ENCODE measurements at places on chromosomes 11 and 22.

DNA sequence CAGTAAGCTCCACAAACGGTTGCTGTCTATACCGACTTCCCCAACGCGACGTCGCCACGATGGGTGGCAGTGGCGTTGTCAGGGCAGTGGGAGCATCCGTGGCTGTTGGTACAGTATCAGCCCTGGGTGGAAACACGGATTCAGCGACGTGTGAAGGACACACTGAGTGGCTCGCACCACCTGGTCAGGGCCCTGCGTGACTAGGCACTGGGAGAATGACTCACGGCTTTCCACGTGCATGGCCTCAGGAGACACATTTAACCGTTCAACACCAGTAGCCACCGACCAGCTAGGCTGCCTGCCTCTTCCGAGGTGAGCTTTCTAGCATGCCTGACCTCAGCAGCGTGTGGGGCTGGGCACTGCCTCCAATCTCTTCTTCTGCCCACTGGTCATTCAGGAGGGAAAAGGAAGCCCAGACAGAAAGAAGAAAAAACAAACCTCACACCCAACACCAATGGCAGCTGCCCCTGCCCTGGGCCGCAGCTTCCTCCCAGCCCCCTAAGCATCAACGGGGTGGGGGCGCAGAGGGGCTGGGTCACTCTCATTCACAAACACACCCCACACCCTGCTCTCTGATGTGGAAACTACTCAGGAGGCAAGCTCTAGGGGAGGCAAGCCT lies 59.0 kb downstream of the MYH9 start:
- no peak for DNase-seq

DNA sequence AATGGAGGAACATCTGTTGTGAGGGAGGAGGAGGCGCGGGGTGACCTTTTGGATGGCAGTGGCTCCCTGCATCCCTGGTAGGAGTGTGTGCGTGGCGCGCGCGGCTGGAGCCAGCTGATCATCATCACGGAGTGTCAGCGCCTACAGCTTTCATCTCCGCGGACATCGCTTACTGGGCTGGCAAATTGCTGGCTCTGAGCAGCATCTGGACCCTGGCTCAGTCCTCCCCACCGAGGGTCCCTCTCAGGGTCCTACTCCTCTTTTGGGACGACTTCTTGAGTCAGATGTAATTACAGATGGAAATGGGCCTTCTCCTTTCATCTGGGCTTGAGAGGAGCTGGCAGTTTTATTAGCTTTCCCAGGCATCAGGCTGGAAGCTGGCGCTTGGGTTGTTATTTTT lies 85.3 kb downstream of the CACNA1I start:
- DNase-seq, result no peak

DNA sequence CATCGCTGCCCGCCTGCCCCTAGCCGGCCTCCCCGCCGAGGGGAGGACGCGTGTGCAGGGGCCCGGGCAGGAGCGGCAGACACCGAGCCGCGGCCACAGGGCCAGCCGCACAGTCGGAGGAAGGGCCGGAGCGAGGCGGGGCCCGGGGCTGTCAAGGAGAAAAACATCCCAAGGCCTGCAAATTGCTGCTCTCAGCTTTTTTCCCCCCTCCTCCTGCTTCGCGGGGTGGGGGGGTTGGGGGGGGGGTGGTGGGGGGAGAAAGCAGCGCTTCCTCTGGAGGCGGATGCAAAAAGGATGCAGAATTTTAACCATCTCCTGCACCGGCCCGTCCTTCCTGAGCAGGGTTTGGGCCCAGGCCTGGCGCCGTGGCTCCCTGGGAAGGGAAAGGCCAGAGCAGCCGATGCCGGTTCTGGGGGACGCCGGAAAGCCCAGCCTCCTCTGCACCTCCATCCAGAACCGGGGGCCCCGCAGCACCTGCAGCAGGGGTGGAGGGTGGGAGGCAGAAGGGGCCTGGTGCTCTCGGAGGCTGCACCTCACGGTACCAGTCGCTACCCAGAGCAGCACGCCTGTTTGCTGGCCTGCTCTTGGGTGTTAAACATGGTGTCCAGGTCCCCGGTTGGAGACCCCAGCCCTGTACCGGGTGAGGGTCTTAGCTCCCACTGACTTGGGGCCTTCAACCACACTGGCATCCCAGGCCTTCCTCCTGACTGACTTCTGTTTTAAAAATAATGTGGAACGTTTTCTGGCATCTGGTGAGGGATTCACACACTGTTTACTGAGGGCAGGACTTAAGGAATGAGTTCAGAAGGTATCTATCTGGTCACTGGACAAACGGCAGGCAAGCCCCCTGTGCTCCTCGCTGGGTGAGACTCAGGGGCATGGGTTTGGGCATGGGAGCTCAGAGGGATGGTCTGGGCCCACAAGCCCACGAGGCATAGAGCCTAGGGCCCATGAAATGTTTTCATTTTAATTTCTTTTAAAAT lies 77.4 kb upstream of the WNT7B start:
- DNase-seq, result no peak

GRCh38 chr11:117410861-117411710 lies 83.4 kb downstream of the CEP164 start:
- no peak for DNase-seq

DNA sequence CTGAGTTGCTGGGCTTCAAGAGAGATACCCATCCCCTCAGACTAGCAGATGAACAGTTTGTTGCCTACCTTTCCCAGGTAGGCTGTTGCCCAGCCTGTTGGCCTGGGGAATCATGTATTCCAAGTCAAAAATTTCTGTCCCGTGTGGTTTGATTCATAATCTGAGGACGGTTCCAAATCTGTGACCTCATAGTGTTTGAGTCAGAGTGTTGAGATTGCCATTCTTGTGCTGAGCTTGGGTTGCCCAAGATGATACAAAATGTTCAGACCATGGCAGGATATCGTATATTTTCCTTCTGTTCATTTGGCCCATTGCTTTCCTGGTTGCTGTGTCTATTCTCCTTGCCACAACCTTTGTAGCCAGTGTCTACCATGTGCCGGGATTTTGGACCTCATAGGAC lies 64.3 kb downstream of the CYB5R2 start:
- DNase-seq, result no peak

DNA sequence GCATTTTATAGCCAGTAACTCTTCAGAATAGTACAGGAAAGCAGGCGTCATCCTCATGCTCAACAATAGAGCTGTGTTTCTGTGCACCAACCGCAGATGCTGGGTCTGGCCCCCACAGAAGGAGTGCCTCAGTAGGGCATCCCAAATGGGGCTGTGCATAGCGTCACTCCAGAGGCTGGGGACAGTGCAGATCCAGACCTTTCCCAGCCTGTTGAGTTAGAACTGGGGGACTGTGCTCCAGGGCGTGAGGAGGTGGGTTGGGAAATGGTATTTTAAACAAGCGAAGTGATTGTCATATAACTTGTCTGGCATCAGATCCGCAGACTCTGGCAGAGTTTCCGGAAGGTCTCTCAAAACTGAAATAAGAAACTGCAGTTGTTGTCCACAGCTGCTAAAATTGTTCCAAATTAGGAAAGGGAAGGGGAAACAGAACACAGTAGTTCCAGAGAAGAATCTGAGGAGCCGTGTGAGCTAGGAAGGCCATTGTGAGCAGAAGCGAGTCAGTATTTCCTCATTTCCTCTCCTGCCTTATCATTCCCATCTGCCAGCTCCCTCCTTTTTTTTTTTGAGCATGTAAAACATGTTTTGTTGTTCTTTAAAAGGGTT lies 52.2 kb downstream of the JAM3 start:
- DNase-seq, result no peak

GRCh38 chr11:12150831-12151382 lies 40.5 kb downstream of the MICAL2 start:
- DNase-seq, result no peak

GRCh38 chr11:65532388-65533064 lies 7.6 kb downstream of the SCYL1 start:
- DNase-seq, result no peak

- peak; percentile 30 for DNase-seq
These were observed 1.2 kb downstream of the SLC37A4 start for GRCh38 chr11:119029340-119030028.

GRCh38 chr22:40951795-40952605 lies 822 bp downstream of the RBX1 start:
- DNase-seq, result no peak

DNA sequence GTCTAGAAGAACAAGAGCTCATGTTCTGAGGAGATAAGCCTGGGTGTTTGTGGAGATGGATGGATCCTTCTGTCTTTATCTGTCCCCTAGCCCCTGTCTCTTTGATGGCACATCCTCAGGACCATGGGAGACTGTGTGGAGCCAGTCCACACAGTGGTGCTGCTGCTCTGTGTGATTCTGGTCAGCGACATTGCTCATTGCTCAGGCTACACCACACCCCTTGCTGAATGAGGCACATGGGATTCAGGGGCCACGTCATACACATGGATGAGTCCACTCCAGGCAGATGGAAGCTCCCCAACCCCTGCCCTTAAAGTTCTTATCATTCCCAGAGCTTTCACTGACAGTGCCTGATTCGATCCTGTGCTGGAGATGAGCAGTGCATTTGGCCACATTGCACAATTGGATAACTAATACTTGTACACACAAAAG lies 222.2 kb downstream of the NAV2 start:
- DNase-seq, result no peak

DNA sequence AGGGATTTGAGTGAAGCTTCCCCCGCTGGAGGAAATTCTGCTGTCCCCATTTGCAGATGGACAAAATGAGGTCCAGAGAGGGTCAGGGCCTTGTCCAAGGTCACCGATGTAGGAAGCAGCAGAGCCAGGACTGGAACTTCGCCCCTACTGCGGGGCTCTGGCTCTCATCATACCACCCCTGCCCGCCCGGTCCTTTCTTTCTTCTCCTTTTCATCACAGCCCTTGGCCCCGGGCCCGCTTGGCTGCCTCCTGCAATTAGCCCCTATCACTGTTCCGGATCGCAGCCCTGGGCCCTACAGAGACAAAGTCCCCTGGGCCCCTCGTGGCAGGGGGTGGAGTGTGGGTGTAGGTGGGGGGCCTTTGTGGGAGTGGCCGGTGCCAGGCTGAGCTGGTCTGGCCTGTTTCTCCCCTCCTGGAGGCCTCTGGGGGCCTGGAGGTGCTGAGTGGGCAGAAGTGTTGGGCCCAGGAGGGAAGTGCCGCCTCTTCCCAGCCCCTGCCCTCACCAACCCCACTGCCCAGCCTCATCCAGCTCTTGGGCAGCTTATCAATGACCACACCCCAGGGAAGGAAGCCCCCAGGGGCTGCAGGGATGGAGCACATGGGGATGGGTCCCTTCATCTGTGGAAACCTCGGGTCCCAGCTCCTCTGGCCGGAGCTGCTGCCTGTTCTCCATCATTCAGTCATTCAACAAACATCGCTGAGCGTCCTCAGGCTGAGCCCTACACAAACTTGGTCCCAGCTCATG lies 3.4 kb downstream of the EMID1 start:
- DNase-seq, result no peak

GRCh38 chr11:43427971-43428370 lies 69.3 kb downstream of the TTC17 start:
- DNase-seq, result no peak

GRCh38 chr11:11028017-11028692 lies 170.3 kb upstream of the ZBED5 start:
- peak; percentile 34 for DNase-seq

DNA sequence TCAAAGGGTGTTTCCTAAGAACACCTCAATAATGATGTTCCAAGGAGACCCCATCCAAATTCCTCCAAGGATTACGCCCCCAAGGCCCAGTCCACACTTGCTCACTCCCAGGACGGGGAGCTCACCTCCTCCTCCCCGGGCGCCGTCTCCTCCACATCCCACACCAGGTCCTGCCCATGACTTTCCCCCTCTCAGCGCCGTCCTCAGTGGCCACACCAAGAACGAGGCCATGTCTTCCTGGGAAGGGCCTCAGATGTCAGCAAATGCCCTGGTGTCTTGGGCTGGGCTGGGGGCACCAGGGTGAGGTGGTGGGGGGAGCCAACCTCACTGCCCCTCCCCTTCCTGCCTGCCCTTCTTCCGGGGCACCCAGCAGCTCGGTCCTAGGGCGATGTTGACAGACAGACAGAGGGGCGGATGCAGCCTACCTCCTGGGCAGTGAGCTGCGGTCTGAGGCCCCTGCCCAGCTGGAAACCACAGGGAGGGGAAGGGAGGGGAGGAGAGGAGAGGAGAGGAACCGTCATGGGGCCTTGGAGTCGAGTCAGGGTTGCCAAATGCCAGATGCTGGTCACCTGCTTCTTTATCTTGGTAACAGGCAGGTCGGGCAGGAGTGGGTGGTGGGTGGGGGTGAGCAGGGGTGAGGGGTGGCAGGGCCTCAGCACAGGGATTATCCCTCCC lies at the start of the genes C11orf21 and TSPAN32:
Gene C11orf21, minus strand, starts transcription at position 288 of the 675 bp plus-strand sequence. Its CDS starts 110 bp downstream, at position 178.
Gene TSPAN32, plus strand, starts transcription at position 383 of the 675 bp plus-strand sequence. Its CDS starts 137 bp downstream, at position 520.
- no peak for DNase-seq

GRCh38 chr11:78310500-78310909 lies 107.1 kb downstream of the GAB2 start:
- DNase-seq, result no peak

DNA sequence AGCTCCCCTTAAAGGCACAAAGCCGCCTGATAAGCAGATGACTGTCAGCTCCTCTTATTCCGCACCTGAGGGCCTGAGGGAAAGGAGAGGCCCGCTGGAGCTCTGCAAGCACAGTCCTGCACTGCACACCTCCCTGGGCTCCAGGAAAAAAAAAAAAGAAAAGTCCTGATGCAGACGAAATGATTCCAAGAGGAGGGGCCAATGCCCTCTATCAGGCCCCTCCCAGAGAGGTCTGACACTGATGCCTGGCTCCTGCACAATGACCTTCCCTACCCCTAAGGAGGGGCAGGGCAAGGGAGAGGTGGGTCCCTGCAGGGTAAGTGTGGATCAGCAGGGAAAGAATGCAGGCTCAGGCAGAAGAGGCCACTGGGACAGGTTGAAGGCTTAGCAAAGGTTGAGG lies 572.7 kb downstream of the SOX6 start:
- DNase-seq, result no peak

GRCh38 chr11:36411202-36411640 lies 98.9 kb downstream of the TRAF6 start:
- no peak for DNase-seq

DNA sequence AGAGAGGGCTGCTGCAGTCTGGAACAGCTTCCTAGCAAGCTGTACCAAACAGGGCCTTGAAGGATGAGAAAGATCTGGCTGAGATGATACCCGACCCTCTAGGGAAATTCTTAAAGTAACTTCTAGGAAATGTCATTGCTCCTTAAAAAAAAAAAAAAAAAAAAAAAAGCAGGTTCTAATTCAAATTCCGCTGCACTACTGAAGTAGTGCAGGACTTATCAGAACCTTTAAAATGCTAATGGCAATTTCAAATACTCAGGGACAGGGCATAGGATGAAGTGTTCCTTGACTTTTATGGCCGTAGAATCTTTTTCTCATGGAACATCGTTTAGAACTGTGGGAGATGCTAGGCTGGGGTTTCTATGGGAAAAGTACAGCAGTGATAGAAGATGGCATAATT lies 13.1 kb downstream of the MIAT start:
- no peak for DNase-seq

GRCh38 chr11:128551611-128552335 lies 35.6 kb downstream of the ETS1 start:
- DNase-seq, result no peak

- no peak for DNase-seq
These were observed 526.7 kb downstream of the INSC start for GRCh38 chr11:15641271-15642045.

- no peak for DNase-seq
These were observed 34.3 kb downstream of the IZUMO1R start for GRCh38 chr11:94338651-94339050.

- DNase-seq, result no peak
These were observed 17.8 kb downstream of the CHORDC1 start for GRCh38 chr11:90204832-90205646.

GRCh38 chr11:3866206-3866605 lies 10.7 kb downstream of the STIM1 start:
- DNase-seq, result no peak

- DNase-seq, result no peak
These were observed 538.1 kb downstream of the SOX6 start for GRCh38 chr11:15818132-15818842.

Measured in activated naive CD8-positive, alpha-beta T cell treated with anti-CD3 and anti-CD28 coated beads, Interleukin-2, amount 50 U/mL, for 16 hours (primary cell).